ENCODE measurements at places on chromosomes 16 and 17.

- DNase-seq, result no peak
These were observed 9.6 kb downstream of the JPT2 start for GRCh38 chr16:1687427-1688316.

DNA sequence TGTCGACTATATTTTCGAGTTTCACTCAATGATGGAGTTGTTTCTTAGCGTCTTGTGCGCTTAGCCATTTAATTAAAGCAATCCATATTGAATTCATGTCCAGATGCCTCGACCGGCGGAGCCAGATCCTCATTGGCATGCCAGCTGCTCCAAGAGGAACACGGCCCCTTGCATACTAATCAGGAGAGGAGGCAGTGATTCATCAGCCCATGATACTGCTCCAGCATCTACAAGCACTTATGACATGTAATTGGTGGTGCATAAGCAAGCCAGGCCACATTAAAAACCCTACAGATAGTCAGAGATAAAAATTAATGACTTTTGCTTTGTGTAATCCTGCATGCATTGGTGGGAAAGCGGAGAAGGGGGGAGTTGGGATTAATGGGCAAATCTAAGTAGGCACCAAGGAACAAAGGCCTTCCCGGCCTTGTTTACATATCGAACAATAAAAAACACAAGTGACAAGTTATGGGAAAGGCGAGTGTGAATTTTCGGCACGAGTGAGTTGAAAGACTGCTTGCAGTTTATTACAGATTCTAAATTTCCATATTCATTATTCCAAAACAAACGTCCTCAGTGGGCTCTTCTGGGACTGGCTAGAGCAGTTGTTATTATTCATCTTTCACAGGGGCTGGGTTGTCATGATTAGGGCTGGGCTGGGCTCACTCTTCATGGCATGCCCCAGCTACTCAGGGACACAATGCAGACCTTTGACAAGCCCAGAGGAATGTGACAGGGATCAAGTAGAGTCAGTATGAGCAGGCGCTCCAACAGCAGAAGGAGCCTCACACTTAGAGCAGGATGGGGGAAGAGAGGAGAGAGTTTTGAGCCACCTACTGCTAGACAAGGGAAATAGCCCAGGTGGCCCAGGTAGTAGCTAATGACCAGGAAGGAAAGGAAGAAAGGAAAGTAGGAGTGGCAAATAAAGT lies 281.7 kb upstream of the ZFHX3 start:
- no peak for DNase-seq

GRCh38 chr17:51078009-51078592 lies 42.6 kb downstream of the SPAG9 start:
- no peak for DNase-seq

DNA sequence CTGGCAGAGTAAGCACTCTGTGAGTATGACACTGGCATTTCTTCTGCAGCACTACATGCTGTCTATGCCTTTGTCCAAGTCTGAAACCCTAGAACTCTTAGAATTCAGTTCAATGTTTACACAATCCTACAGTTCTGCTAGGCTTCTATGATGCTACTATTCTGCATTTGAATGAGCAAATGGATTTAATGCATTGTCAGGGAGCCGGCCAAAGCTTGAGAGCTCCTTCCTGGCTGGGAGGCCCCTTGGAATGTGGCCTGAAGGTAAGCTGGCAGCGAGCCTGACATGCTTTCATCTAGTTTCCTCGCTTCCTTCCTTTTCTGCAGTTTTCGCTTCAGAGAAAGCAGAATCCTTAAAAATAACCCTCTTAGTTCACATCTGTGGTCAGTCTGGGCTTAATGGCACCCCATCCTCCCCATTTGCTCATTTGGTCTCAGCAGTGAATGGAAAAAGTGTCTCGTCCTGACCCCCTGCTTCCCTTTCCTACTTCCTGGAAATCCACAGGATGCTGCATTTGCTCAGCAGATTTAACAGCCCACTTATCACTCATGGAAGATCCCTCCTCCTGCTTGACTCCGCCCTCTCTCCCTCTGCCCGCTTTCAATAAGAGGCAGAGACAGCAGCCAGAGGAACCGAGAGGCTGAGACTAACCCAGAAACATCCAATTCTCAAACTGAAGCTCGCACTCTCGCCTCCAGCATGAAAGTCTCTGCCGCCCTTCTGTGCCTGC lies at the start of gene CCL2:
TSS of gene CCL2 (plus strand) at position 635 of the 730 bp plus-strand sequence. CDS start at position 700, 65 bp downstream.
- no peak for DNase-seq

DNA sequence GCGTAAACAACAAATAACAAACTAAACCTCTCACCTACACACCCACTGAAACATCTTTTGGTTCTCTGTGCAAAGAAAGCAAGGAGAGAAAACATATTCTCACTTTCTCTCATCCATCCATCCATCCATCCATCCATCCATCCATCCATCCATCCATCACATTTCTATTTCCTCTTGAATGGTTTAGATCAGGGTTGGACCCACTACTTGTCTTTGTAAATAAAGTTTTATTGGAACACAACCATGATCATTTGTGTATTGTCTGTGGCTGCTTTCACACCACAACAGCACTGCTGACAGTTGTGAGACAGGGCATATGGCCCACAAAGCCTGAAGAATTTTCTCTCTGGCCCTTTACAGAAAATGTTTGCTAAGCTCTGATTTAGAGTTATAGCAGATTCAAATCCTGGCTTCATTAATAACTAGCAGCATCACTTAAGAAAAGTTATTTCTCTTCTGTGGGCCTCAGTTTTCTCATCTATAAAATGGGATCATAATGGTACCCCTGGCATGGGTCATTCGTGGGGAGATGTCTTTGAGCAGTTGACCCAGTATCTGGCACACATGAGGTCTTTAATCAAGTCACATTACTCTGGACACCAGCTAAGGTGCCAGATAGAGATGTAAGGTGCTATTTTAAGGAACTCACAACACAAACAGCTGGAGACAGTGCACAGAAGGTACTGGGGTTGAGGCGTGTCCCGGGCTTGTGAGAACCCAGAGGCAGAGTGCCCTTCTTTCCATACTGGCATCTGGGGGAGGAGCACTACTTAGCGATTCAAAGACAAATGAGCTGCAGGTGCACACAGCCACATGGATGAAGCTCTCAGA lies 146.3 kb downstream of the CMIP start:
- DNase-seq, result no peak

All from epithelial cell of proximal tubule (primary cell).